ENCODE measurements at places on chromosomes 12 and 14. TPM values are rescaled to one million over a fixed set of nuclear protein-coding genes. Genes with fewer than 3 reads are reported as not detected.

The SYT1 gene
- 12.7 TPM for total RNA-seq

The NAV3 gene
- total RNA-seq = 13.3 TPM

The DDX23 gene
- total RNA-seq = 52.8 TPM

The TEX52 gene
- total RNA-seq = not detected

GRCh38 chr14:87133073-87133801 lies 859.7 kb downstream of the GALC start:
- no peaks in the 10 kb centered on the region for H3K27me3 ChIP-seq
- H3K27ac ChIP-seq = no peak overlapping the region
- DNase-seq = no peak
- no peak overlapping the region for H3K4me3 ChIP-seq

DNA sequence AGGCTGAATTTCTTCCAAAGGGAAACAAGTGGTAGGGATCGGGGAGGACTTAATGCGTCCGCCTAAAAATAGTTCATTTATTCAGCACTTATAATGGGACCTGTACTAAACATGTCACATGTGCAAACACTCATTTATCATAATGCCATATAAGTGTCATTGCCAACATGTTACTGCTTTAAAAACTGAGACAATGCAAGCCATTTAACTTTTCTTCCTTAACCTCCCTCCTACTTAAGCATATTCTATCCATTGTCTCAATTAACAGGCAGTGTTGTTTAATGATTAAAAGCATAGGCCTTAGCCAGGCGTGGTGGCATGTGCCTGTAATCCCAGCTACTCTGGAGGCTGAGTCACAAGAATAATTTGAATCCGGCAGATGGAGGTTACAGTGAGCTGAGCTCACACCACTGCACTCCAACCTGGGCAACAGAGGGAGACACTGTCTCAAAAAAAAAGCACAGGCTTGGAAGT lies 13.5 kb upstream of the SCFD1 start:
- no peaks in the 10 kb centered on the region for H3K27me3 ChIP-seq
- no peak for DNase-seq
- no peak overlapping the region for H3K27ac ChIP-seq
- no peaks in the 10 kb centered on the region for H3K36me3 ChIP-seq

DNA sequence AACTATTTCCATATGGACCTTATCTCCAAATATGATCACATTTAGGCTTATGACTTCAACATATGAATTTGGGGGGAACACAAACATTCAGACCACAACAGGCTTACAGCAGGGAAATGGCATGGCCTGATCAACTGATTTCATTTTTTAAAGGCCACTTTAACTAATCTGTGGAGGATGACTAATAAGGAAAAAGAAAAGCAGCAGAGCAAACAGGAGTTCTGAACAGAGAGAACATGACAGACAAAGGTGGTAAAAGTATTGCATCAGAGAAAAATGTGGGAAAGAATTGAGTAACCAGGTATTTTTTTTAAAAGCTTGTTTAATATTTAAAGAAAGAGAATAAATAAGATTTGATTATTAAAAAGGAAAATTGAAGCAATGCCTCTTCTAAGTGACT lies 366.1 kb upstream of the TMPO start:
- no peaks in the 10 kb centered on the region for H3K36me3 ChIP-seq
- H3K27me3 ChIP-seq = no peaks in the 10 kb centered on the region
- H3K4me1 ChIP-seq = no peaks in the 10 kb centered on the region
- H3K4me3 ChIP-seq = no peak overlapping the region

Data from sigmoid colon (tissue), 7 donors.